ENCODE measurements at places on chromosomes 2 and 18.

DNA sequence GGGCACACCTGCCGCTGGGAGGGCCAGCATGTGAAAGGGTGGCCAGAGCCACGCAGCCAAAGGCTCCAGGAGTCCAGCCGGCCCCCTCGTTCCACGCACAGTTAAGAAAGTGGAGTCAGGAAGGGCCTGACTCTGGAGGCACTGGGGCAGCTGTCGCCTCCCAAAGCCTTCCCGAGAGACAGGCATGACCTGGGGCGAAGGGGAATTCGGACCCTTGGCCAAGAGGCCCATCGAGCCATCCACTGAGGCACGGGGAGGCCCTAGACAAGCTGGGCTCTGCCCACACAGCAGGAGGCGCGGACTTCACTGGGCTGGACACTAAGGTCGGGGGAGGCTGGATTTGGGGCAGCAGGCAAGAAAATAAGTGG lies 38.5 kb upstream of the SNED1 start:
- DNase-seq: no peak

DNA sequence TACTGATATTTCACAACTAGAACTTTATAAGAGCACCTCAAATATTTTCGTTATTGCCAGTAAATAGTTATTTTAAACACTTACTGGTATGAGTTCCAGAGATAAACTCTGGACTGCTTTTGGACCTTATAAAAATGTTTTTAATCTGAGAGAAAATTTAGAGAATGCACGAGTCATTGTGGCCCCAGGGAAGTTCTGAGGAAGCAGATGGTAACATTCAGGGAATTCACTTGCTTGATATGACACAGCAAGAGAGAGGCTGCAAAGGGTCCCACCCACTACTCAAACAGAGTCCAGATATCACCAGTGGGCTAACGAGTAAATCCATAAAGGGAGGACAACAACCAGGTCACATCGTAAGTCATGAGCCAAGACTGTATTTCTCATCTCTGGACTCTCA lies 526.8 kb downstream of the TDRD15 start:
- no peak for DNase-seq

GRCh38 chr2:120308038-120308910 lies 37.7 kb upstream of the INHBB start:
- no peak for DNase-seq

- peak; percentile 98 for DNase-seq
Observed at GRCh38 chr2:69253611-69254301, 133.3 kb downstream of the GFPT1 start.

DNA sequence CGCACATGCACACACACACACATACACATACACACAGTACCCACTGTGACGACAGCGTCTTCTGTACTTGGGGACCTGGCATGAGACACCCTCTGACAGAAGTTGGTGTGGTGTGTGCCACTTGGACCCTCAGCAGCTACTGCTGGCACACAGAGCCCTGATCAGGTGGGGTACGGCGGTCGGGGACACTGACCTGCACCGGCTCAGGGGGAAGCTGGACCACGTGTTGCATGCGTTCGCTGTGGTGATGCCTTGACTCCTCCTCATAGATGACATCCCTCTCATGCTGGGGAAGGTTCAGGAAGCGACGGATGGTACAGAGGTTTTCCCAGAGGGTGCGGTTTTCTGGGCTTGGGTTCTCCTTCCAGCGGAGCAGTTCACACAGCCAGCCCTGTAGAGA lies 149.2 kb downstream of the SATB2 start:
- no peak for DNase-seq

DNA sequence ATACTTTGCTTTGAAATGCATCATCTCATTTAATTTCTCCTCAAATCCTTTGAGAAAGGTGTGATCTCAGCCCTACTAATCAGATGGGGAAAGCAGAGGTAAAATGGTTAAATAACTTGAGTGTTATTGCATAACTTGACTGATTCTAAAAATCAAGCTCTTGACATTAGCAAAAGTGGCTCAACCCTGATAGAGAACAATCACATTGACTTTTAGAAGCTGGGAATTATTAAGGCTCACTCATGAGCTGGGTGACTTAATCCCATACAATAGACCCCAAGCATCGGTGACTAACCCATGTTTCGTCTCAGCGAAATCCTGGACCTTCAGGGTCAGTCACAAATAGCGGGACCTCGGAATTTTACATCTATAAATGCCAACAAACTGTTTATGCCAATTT lies 378.9 kb downstream of the NBAS start:
- DNase-seq: no peak

DNA sequence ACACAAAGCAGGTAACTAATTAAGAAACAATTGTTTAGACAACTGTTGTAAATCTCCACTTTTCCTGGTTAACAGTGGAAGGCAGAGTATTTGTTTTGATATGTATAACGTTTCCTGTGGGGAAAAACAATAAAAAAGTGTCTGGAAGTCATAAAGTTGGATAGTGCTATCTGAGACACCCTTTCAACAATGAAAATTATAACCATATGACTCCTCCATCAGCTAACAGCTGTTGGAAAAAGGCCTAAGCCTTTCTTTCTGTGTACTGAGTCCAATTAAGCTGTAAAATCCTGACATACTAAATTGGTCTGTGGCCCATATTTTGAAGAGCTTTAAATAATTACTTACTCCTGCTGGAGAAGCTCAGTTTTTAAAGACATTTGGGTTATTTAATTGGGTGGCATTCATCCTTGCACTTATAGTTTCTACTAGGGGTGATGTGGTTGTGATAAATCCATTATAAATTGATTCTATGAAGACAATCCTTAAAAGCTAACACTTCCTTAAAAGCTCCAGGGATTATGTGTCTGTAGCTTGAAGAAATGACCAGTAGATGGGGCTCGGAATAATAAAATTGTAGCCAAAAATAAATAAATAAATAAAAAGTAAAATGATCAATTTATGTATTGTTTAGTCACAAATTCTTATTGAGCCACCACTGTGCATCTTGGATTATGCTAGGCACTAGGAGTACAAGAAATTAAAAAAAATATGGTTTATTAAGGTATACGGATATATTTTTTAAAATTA lies 698.1 kb upstream of the NXPH2 start:
- DNase-seq: no peak

GRCh38 chr2:197704434-197705120 lies 592 bp upstream of the MARS2 start:
- no peak for DNase-seq

DNA sequence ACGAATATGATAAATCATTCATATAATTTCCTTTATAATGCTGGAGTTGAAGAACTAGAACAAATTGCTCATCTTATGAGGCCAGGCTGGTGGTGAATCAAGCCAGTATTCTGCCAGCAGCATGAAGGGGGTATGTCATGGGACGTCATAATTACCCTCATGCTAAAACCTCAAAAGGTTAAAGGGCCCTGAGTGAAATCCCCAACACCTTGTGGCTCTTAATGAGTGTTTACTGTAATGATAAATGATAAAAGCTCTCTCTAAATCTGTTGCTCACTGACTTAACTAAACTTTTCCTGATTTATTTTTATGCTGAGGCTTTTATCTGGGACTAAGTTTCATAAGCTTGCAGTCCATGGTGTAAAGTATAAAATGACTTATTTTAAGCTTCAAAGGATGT lies 18.3 kb upstream of the NEDD4L start:
- no peak for DNase-seq

DNA sequence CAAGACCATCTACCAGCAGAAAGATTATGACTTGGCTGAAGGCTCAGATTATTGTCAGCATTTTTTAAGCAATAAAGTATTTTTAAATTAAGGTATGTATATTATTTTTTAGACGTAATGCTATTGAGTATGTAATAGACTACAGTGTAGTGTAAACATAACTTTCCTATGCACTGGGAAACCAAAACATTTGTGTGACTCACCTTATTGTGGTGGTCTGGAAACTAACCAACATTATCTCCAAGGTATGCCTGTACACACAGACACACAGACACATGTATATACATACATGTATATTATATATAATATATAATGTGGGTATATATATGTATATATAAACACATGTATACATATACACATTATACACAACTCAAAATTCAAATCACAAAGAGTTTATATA lies 9.1 kb upstream of the TMEFF2 start:
- DNase-seq: no peak

DNA sequence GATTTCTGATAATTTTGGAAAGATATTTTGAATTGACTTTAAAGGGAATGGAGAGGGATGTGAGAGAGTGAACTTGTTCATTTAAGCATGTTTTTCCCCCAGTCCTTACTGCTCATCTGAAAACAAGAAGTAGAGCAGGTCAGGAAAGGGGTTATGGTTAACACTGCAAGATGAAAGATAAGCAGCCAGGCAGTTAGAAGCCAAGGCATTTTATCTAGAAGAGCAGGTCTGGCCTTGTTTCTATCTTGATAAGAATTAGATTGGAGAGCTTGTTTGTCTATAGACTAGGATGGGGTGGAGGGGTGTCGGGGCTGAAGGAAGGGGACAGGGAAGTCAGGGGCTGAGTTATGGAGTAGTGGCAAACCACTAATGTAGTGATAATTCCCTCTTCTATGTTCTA lies 171.6 kb downstream of the IKZF2 start:
- no peak for DNase-seq

DNA sequence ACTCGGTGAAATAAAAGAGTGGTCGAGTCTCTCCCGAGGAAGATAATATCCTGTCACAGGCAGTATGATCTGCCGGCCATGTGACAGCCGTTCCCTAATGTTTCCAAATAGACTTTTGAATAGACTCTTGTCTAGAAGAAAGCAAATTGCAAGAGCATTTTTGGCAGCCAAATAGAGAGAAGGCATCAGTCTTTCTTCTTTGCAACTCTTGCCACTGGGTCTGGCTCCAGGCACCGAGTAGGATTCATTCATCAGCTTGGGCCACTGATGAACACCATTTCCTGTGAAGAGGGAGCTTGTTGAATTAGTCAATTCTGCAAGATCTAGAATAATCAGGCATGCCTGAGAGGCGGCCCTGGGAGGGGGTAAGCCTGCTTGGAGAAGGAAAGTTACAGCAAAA lies 165.6 kb downstream of the KLHL29 start:
- no peak for DNase-seq

- no peak for DNase-seq
Observed at GRCh38 chr2:160034396-160034795, 28.0 kb downstream of the PLA2R1 start.

DNA sequence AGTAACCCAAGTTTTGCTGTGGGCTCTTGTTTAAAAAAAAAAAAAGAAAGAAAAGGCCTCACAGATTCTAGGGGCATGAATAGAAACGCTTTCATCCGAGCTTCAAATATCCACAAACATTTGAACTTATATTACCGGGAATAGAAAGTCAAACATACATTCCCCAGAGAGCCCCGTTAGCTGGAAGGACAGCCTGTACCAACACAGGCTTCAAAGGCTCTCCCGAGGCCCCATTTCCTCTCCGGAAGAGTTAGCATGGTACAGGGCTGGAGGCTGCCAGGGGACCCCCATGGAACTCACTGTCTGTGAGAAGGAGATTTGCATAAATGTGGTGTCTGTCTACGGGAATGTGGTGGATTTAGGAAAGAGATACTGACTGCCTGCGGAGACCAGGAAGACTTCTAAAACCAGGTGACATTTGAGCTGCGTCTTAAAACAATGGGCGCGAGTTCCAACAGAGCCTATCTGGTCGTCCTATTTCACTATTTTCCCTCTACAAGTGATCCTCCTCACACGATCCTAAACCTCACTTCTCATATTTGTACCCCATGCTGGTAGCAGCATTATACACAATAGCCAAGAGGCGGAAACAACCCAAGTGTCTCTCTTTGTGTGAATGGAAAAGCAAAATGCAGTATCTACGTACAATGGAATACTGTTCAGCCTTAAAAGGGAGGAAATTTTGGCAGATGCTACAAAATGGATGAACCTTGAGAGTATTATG lies 820 bp upstream of the MATN3 start:
- DNase-seq: no peak

- DNase-seq: no peak
Observed at GRCh38 chr2:112947374-112947773, 30.4 kb upstream of the IL36G start.

DNA sequence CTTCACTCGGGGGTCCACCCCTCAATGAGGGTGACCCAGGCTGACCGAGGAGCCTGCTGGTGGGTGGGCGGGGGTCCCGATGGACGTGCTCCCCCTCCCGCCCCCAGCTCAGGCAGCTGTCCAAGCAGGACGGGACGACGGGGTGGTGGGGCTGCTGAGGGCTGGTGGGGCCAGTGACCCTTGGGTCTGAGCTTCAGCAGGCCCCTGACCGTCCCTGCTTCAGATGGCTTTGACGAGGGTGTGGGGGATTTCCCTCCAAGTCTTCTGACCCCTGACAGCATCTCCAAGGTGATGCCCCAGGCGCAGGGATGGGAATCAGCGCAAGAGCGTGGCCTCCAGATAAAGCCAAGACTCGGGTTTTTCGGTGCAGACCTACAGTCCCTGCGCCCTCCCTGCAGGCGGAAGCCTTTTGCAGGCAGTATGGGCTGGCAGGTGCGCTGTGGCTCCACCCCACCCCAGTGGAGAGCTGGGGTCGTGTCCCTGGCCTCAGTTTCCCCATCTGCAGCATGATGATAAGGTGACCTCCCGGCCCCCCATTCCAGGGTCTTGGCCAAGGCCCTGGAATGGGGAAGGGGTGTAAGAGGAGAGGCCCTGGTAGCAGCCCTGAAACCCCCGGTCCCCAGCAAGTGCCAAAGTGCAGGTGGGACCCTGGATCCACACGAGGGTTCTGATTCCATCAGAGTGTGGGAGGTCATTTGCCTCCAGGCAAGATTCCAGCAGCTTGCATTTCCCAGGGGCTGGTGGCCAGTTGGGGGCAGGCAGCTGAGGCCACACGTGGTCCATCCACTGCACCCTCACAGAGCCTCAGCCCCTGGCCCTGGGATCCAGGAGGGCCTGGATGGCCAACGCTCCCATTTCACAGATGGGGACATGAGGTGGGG lies 8.7 kb downstream of the CROCC2 start:
- no peak for DNase-seq
